ENCODE measurements at places on chromosomes 16 and 17.
A peak's percentile ranks its signal among the peaks of the same experiment; 100 is the strongest.

GRCh38 chr17:66415366-66416206 is 113.2 kb downstream of the PRKCA start:
- no peak for DNase-seq

DNA sequence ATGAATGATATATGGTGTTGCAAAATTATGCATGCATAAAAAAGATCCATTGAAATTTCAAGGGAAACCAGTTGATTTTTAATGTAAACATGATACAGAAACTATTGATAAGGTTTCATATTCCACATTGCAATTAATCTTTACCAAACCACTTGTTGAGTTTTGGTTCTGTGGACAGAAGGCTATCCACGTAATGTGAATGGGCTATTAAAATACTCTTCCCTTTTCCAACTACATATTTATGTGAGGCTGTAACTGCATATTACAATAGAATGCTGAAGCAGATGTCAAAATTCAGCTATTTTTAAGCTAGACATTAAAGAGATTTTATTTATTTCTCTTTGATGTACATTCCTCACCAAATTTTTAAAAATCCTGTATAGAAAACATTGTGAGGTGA is 33.7 kb upstream of the VPS4A start:
- no peak for DNase-seq

DNA sequence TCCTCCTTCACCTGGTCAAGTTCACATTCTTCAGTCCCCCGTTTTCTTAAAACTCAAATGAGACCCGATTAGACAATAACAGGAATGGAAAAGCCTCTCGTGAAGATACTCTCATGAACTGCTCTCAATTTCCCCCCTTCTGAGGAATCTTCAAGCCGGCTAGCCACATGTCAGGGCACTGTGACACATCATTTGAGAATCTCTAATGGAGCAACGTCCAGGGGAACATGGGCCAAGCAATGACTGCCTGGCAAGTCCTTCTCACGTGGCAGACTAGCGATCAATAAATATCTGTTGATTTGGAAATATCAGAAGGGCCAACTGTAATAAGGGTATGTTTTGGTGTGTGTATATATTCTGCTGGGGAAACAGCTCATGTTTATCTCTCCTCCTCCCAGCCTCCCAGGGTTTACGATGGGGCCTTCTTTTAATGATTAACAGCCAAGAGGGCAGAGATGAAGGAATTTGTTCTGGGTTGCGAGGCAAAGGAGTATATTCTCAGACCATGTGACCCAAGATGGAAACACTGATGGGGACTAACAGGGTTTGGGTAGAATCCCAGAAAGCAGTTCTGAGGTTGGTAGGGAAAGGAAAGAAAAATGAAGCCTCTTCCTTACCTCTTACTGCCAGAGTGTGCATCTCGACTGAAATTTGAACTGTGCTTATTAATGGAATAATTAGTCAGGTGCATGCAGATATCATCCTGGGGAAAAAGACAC is 21.4 kb downstream of the TTLL6 start:
- DNase-seq, result no peak

DNA sequence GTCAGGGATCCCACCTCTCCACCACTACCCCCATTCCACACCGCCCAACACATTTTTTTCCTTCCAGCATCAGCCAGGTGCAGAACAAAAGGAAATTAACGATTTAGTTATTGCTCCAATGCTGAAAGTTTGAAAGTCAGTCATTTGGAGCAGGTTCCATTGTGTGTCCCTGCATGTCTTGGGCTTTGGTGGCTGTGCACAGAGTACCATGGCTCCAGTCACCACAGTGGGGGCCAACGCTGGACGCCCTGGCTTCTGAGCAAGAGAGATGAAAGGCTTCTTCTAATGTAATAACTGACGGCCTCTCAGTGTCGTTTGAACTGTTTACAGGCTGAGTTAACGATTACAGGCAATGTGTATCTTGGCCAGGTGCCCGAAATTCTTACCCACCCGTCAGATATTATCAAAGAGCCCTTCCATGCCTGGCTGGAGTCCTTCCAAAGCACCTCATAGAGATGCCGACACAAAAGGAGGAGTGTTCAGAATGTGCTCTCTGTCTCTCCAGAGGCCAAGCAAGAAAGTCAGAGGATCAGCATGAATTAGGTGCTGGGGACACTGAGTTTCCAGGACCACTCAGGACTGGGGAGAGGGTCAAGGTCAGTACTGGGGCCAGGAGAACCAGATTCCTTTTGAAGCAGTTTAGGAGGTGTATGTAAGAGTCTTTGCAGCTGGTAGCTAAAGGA is 25.9 kb downstream of the RNF43 start:
- DNase-seq, result peak; percentile 77

- DNase-seq, result no peak
Observed at GRCh38 chr17:30520882-30521281, 43.7 kb downstream of the GOSR1 start.

- DNase-seq, result no peak
Observed at GRCh38 chr17:81727324-81728031, 15.4 kb downstream of the SLC25A10 start.
